G401 (cell line): ENCODE measurements at places on chromosomes 13 and 19. TPM values are rescaled to one million over a fixed set of nuclear protein-coding genes. Genes with fewer than 3 reads are reported as not detected.

The S1PR4 gene
- total RNA-seq = not detected in 2 replicates

The IFNL1 gene
- total RNA-seq = not detected in 2 replicates

The FAM83E gene
- 0.34 TPM in 1 of 2 replicates, not detected in the other for total RNA-seq

The SLC15A1 gene
- total RNA-seq = not detected in 2 replicates

The COMP gene
- 0.49 and 0.54 TPM in 2 replicates for total RNA-seq

The IL11 gene
- total RNA-seq = 6.5 and 8.4 TPM in 2 replicates

The NLRP11 gene
- 1.4 and 1.6 TPM in 2 replicates for total RNA-seq

The ZNF627 gene
- total RNA-seq = 28.9 and 35.6 TPM in 2 replicates

The TYROBP gene
- 7.3 TPM in 1 of 2 replicates, not detected in the other for total RNA-seq

The PLIN4 gene
- total RNA-seq = 0.18 and 0.34 TPM in 2 replicates

The C19orf85 gene
- not detected in 2 replicates for total RNA-seq

The CEACAM3 gene
- not detected in 2 replicates for total RNA-seq

The EMP3 gene
- total RNA-seq = 73.8 and 83.8 TPM in 2 replicates

The PSG6 gene
- 6.1 and 20.4 TPM in 2 replicates for total RNA-seq

The ZNF628 gene
- total RNA-seq = 13.3 and 27.6 TPM in 2 replicates

The KIR2DL1 gene
- not detected in 2 replicates for total RNA-seq

The FAM216B gene
- not detected in 2 replicates for total RNA-seq

The FUT2 gene
- not detected in 2 replicates for total RNA-seq

The PRKACA gene
- total RNA-seq = 31.8 and 37.7 TPM in 2 replicates

The GZMM gene
- 0.17 and 0.74 TPM in 2 replicates for total RNA-seq

The APOE gene
- total RNA-seq = 2,018 and 2,607 TPM in 2 replicates
